ENCODE measurements at places on chromosomes 12 and 14. TPM values are rescaled to one million over a fixed set of nuclear protein-coding genes. Genes with fewer than 3 reads are reported as not detected.
A peak's percentile ranks its signal among the peaks of the same experiment; 100 is the strongest.

- peak overlapping the region; percentile 85 for H3K27ac ChIP-seq
- H3K36me3 ChIP-seq: no peaks in the 10 kb centered on the region
- peak overlapping the region; percentile 78 for H3K4me3 ChIP-seq
- DNase-seq: no peak
- H3K27me3 ChIP-seq: peaks cover 69% of the 10 kb centered on the region
These were observed 10.7 kb downstream of the AGAP2 start for GRCh38 chr12:57727758-57728395.

DNA sequence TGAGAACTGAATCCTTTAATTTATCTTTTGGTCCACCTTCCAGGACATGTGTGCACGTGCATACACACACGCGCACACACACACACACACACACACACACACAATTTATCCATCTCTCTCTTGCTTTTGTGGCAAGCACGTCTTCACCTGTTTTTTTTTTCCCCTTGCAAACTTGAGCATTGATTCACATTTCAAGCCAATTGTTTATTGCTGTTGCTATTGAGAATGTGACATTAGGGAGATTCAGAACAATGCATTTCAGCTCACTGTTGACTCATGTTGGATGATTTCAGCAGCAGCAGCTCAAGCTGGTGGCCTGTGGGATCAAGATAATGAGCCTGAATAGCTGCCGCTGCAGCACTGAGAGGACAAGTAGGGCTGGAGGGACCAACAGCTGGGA lies 128.9 kb downstream of the SNAPC1 start:
- no peaks in the 10 kb centered on the region for H3K36me3 ChIP-seq
- H3K4me3 ChIP-seq: no peak overlapping the region
- H3K27ac ChIP-seq: no peak overlapping the region
- DNase-seq: no peak

The TEX22 gene
- 0.99 TPM for total RNA-seq

GRCh38 chr12:3150931-3151835 lies 74.0 kb downstream of the TSPAN9 start:
- no peaks in the 10 kb centered on the region for H3K36me3 ChIP-seq
- H3K4me1 ChIP-seq: peaks cover 99% of the 10 kb centered on the region
- peak overlapping the region; percentile 60 for H3K27ac ChIP-seq
- no peak for DNase-seq
- no peaks in the 10 kb centered on the region for H3K27me3 ChIP-seq

DNA sequence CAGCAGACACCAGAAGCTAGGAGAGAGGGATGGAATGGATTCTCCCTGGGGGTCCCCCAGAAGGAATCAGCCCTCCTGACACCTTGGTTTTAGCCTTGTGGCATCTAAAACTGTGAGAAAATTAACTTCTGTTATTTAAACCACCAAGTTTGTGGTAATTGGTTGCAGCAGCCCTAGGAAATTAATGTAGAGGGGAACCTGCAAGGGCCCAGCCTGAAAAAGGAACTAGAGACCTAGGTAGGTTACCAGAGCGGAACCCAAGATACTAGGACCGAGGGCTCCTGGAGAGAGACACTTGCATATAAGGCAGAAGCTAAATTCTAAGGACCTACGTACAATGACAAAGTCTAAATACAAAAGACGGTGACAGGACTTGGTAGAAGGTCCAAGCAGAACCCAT lies 8.1 kb upstream of the DENND5B start:
- H3K4me1 ChIP-seq: no peaks in the 10 kb centered on the region
- no peak overlapping the region for H3K4me3 ChIP-seq
- no peaks in the 10 kb centered on the region for H3K36me3 ChIP-seq
- no peaks in the 10 kb centered on the region for H3K27me3 ChIP-seq
- no peak for DNase-seq
- H3K27ac ChIP-seq: no peak overlapping the region

All from left ventricle myocardium inferior (tissue), 1 donor.